GM12878 (cell line): ENCODE measurements at places on chromosomes 2 and 18. TPM values are rescaled to one million over a fixed set of nuclear protein-coding genes. Genes with fewer than 3 reads are reported as not detected.

Gene RAB27B
- 0.03 TPM in 1 of 2 replicates, not detected in the other for total RNA-seq

Gene PLCL1
- 0.40 and 0.46 TPM in 2 replicates for total RNA-seq

Gene SPP2
- total RNA-seq = 0.37 TPM in 1 of 2 replicates, not detected in the other

GRCh38 chr2:6926071-6926732 lies 9.0 kb downstream of the RNF144A start:
- no peak overlapping the region for H3K4me3 ChIP-seq
- DNase-seq = no peak
- H3K27me3 ChIP-seq = no peaks in the 10 kb centered on the region

DNA sequence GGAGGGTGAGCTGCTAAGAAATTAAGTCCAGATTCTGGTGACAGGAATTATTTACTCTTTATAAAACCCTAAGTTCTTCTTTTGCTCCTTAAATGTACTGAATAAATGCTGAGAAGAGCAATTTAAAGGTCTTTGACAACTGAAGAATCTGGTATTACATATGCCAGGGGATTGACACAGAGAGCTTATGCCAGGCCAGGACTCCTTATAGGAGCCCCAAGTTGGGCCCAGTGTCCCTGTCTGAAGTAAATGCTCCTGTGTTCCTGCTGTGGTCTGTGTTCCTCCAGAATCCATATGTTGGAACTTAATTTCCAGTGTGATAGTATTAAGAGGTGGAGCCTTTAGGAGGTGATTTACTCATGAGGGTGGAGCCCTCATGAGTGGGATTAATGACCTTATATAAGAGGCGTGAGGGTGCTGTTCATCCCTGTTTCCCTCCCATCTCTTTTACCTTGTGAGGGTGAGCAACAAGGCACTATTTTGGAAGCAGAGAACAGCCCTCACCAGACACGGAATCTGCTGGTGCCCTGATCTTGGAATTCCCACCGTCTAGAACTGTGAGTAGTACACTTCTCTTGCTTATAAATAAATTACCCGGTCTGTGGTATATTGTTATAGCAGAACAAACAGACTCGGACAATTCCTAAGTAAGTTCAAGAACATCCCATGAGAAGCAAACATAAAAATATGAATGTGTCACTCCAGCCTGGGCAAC lies 39.8 kb downstream of the LYPD6 start:
- H3K27me3 ChIP-seq = no peaks in the 10 kb centered on the region
- H3K4me1 ChIP-seq = no peaks in the 10 kb centered on the region
- no peak overlapping the region for H3K27ac ChIP-seq
- no peaks in the 10 kb centered on the region for H3K36me3 ChIP-seq
- no peak for DNase-seq
- H3K4me3 ChIP-seq = no peak overlapping the region

DNA sequence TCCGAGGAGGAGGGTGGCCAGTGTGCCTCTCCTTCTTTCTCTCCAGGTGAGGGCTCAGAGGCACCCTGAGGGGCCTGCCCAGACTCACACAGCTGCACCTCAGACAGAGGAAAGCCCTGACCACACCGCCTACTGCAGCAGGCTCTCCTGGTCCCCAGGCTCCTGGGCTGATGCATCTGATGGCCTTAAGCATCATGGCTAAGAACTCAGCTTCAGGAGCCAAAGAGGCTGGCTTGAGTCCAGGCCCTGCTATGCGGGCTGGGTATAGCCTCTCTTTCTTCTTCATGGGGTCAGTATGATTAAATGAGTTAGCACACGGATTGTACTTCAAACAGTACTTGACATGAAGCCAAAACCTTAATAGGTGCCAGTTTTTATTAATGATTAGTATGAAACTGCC lies 89.6 kb downstream of the TGFA start:
- DNase-seq = no peak
- no peak overlapping the region for H3K27ac ChIP-seq
- H3K4me3 ChIP-seq = no peak overlapping the region
- no peaks in the 10 kb centered on the region for H3K4me1 ChIP-seq
- no peaks in the 10 kb centered on the region for H3K36me3 ChIP-seq
- H3K27me3 ChIP-seq = peaks cover 2% of the 10 kb centered on the region

Gene CRACDL
- total RNA-seq = 0.48 and 0.72 TPM in 2 replicates

Gene DNAJC5G
- total RNA-seq = not detected in 2 replicates
